ENCODE measurements at places on chromosomes 4 and X.

DNA sequence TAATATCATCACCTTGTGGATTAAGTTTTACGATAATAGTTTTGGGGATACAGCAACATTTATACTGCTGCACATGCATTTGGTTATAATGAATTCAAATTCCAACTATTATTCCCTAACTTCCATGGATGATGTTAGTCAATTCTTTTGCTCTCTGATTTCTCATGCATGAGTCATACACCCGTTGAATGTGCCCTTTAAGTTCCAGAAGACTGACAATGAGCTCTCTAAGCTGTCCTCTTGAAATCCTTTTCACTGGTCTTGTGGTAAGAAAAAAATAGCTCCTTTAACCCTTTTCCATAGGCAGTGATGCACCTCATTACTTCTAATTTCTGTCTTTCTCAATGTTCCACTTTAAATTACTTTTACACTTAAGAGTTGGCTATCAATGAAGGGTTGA lies 1095.2 kb upstream of the POU3F4 start:
- no peak for DNase-seq

GRCh38 chr4:119643306-119644042 lies 14.9 kb upstream of the PDE5A start:
- DNase-seq = no peak

DNA sequence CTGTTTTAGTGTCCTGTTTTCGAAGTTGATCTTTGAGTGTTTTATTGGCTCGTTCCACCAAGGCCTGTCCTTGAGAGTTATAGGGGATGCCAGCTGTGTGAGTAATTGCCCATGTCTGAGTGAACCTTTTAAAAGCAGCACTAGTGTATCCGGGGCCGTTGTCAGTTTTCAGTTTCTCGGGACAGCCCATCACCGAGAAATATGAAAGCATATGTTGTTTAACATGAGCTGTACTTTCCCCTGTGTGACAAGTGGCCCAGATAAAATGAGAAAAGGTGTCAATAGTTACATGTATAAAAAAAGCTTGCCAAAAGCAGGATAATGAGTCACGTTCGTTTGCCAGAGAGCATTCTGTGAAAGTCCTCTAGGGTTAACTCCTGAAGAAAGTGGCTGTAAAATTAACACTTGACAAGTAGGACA lies 48.6 kb upstream of the RASSF6 start:
- DNase-seq = no peak

- no peak for DNase-seq
Observed at GRCh38 chr4:110808351-110808878, 185.5 kb upstream of the PITX2 start.

GRCh38 chr4:118888666-118889311 lies at the start of gene SYNPO2:
TSS of gene SYNPO2 (plus strand) at chr4:118888854. CDS start at chr4:118889037, 183 bp downstream.
- DNase-seq = no peak

GRCh38 chr4:90189178-90189577 lies 62.0 kb downstream of the CCSER1 start:
- DNase-seq = no peak

DNA sequence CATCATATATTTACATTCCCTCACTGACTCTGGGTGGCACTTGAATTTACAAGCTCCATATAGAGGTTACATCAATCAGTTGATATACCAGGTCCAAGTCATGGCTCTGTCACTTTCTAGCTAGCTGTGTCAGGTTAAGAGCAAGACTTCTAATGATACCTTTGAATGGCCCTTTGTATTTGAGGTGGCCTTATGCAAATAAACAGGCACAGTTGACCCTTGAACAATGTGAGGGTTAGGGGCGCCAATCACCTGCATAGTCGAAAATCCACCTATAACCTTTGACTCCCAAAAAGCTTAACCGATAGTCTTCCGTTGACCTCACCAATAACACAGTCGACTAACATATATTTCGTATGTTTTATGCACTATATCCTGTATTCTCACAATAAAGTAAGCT lies 1.3 kb upstream of the PTTG2 start:
- no peak for DNase-seq

DNA sequence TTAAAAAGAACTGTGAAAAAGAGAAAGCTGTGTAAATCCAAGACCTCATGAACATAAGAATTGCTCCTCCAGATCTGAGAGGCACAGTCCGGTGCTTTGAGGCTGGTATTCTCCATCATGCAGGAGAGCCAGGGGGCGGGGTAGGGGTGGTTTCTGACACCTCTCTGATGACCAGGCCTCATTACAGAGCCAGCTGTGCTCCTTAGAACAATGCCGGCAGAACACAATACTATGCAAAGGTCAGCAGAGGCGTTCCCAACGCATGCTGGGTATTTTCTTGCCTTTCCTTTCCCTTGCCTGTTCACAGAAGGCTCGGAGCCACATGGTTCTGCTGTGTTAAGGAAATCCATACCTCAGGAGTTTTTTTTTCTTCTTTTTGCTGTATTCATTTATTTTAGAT lies 91.2 kb upstream of the SOD3 start:
- no peak for DNase-seq

GRCh38 chrX:132292793-132293192 lies 73.5 kb upstream of the RAP2C start:
- no peak for DNase-seq

DNA sequence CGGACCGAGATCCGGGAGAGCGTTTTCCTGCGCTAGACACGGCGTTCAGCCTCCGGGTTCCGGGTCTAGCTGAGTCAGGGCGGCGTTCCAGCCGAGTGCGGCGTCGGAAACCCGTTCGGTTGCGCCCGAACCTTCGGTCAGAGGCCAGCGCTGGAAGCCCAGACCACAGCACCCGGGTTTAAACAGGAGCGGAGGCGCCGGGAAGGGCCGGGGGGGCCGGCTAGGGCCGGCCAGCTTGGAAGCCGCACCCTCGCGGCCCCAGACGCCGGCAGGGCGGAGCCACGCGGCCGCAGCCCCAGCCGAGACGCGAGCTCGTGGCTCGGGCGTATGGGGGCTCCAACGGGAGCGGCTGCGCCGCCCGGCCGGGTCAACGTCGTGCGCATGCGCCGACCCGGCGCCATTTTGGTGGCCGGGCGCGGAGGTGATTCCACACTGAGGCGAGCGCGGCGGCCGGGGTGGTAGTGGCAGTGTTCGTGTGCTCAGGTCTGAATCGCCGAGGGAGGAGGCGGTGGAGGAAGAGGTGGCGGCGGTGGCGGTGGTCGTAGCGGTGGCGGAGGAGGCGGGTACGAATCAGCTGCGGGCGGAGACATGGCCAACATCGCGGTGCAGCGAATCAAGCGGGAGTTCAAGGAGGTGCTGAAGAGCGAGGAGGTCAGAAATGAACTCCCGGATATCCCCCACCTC lies at the start of gene UBE2K:
TSS of gene UBE2K (plus strand) at position 397 of the 684 bp plus-strand sequence. CDS start at position 589, 192 bp downstream.
- DNase-seq = peak; percentile 72

DNA sequence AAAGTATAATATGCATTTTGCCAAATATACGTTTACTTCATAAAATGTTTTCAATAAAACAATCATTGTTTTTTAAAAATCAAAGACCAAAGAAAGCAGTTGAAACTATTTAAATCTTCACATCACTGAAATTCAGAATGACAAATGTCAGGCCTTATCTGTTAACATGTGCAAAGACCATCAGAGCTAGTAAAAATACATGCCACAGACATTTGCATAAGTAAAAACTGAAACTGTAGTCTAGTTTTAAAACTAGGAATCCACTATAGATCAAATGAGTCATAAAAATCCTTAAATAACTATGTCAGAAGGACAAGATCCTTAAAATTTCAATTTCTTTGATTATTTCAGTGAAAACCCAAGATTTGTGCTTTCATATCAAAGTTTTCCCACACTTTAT lies 24.8 kb downstream of the KLHL15 start:
- DNase-seq = no peak

DNA sequence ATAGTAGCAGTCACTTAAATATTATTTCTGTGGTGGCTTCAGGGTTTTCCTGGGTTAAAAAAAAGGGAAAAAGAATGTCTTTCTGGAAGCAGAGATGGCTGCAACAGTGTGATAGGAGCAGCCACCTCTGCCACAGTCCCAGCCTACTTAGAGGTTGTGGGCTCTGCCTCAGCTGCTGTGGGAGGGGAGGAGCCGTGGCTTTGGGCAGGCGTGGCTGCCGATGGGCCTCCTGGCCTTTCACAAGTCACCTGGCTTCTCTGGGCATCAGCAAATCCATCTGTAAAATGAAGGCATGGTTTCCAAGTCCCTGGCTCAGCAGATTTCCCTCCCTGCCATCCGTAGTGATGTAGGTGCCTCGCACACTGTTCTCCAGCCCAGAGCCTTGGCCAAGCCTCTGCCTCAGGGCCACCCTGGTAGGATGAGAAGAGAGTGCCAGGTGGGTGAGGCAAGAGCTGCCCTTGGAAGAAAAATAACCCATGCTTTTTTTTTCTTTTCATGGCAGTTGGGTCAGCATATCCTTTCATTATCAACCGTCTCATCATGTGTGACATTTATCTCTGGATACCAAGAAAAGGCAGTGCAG lies 66.1 kb downstream of the PTTG2 start:
- no peak for DNase-seq

DNA sequence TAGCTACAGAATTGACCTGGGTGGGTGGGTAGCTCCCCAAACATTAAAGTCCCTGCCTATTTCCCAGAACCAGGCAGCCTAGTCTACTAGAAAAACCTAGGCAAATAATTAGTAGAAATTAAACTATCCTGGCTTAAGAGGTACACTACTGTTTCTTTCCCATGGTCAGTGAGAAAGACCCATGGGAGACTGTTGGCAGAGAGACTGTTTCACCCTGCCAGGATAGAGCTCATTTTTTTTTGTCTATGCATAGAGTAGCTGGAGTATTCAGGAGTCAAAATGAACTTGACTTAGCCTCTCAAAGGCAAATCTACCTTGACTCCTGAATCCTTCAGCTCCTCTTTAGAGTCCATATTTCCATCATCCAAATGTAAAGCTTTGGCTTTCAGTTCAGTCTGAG lies 107.0 kb upstream of the AR start:
- no peak for DNase-seq

DNA sequence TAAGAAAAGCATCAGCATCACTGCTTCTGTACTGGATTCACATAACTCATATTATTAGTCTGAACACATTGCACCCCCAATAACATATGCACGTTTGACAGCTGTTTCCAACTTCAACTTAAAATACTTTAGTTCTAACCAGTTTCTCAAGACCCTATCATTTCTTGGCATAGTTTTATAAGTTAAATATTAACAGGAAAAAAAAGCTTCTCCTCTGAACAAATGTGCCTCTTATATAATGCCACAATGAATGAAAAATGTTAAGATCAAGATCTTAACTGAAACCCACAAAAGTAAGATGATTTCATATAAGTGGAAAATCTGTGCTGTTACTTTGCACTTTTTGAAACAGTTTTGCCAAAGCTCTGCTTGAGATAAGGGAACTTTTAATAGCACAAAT lies 652.8 kb upstream of the FAM241A start:
- no peak for DNase-seq

- no peak for DNase-seq
Observed at GRCh38 chrX:94058728-94059382, 384.8 kb downstream of the FAM133A start.

GRCh38 chrX:151515237-151515636 lies 48.2 kb upstream of the PASD1 start:
- no peak for DNase-seq

DNA sequence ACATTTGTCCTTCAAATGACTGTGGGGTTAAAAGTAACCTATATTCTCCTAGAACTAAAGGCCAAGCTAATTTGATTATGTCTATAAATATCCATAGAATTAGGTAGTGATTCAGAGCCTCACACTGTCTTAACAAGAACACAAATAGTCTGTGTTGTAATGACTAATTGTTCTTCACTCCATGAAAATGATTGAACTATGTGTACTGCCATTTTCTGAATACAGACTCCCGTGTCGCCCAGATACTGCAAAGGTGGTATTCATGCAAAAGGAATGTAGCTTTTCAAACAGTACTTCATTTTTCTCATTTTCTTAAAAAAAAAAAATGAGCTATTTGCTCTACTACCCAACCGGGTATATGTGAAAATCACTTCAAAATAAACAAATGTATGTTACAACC lies 11.3 kb upstream of the PHKA2 start:
- no peak for DNase-seq

DNA sequence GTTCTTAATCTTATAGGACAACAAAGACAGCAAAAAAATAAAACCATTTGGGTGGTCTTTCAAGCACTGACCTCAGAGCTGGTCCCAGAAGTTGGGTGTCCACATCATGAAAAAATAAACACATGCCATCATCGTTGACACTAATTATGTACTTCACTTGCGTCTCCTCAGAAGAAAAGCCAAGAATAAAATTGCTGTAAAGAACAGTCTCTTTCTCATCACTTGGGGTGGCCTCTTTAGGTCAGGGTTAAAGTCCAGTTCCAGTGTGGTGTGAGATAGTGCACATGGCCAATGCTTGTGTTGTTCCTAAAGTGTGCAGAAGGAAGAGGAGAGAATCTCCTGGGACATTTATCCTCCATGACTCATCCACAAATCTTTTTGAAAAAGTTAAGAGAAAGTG lies 49.5 kb upstream of the IBSP start:
- DNase-seq = no peak

- DNase-seq = no peak
Observed at GRCh38 chr4:21830272-21830671, 118.3 kb downstream of the KCNIP4 start.

DNA sequence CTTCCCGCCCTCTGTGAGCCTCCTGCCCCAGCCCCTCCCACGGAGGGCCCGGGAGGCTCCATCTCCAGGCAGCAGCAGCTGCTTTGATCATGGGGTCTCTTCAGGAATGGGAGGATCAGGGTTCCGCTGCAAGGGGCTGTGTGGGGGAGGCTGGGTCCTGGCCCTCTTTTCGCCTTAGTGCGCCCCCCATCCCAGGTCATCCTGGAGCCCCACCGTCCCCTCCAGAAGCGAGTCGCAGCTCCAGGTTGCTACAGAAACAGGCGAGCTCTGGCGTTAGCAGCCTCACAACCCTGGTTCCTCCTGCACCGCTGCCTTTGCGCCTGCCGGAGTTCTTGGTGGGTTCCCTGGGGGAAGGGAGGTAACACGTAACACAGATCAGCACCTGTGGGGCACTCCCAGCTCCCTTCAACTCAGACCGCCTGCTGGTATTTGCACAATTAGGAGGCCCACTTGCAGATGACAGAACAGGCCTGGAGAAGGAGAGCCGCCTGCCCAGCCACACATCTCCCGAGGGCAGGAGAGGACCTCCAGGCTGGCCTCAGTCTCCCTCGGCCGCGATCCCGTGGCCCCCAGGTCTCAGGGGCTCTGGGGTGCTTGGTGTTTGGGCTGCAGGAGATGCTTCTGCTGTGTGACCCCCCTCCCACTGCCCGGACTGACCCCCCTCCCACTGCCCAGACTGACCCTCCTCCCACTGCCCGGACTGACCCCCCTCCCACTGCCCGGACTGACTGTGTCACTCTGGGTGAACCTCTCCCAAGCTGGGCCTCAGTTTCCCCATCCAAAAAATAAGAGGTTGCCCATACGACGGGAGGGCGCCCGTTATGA lies 64.2 kb upstream of the ADRA2C start:
- no peak for DNase-seq

GRCh38 chr4:89998469-89999011 lies 103.9 kb downstream of the MMRN1 start:
- no peak for DNase-seq
